ENCODE measurements at places on chromosomes 3 and 15.
A peak's percentile ranks its signal among the peaks of the same experiment; 100 is the strongest.

GRCh38 chr3:97948351-97949109 is 23.7 kb downstream of the RIOX2 start:
- no peak for DNase-seq

- DNase-seq: no peak
Measured at GRCh38 chr3:70992131-70992530, 591.4 kb downstream of the FOXP1 start.

DNA sequence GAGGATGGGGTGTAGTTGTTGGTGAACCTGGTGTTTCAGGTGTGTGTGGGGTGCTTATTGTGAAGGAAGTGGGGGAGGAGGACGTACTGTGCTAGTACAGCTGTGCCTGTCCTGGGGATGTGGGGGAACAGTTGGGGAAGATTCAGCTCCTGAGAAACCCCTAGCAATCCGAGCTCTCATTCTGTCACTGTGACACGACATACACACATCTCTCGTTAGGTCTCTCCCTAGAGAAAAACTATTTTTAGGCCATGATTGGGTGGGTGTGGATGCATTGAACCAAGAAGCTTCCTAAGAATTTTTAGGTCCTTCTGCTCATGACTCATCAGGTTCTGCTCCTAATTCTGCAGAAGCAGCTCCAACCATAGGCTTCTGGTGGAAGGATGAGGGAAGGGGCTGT is 54.3 kb downstream of the SLC30A4 start:
- no peak for DNase-seq

DNA sequence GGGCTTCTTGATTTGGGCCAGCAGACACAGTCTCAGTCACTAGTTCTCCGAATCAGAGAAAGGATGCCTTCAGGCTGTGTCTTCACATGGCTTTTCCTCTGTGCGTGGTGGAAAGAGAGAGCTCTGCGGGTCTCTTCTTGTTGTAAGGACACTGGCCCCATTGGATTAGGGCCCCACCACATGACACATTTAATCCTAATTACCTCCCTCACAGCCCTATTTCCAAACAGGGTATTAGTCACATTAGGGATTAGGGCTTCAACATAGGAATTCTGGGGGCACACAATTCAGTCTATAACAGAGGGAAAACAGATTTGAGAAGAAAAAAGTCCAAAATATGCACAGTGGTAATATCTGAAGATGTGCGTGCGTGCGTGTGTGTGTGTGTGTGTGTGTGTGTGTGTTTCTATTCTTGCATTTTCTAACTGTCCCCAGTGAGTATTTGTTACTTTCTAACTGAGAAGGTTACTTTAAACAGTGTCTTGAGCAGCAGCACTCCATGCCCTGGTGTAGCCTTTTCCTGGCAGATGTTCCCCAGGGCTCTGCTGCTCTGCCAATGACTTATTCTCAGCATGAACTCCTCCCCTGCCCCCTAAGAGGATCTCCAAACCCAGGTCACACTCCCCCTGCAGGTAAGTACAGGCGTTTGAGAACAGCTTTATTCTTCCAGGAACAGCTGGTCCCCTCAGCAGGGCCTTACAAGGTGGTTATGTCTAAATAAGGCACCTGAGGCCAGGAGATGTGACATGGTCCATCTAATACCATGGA is 72.9 kb downstream of the RPL39L start:
- no peak for DNase-seq

DNA sequence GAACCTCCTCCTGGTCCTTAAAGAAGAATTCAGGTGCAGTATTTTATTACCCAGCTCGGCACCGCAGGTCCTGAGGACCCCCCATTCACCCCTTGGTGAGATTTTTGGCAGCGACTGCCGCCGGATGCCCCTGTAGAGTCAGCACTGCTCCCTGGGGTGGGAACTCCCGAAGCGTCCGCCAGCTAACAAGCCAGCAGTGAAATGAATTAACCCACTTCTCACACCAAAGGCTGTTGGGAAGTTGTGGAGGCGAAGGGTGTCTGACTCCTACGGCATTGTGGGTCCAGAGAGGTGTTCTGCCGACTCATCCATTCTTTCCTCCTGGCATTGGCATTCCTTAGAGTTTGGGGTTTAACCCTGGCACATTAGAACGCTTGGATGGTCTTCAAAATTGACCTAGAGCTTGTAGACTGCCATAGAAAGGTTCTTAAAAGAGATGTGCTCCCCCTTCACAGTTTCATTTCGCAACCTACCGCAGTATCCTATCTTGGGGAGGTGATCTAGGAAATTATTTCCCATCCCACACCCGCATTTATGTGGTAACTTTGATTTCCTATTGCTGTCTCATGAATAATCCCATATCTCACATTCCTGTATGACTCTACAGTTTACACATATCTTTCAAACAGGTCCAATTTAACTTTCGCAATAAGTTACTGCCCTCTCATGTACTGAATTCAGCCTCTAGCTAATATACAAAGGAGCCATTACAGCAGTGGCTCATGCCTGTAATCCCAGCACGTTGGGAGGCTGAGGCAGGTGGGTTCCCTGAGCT is 879 bp upstream of the EIF5A2 start:
- no peak for DNase-seq

GRCh38 chr3:20935791-20936190 is 749.8 kb upstream of the SGO1 start:
- no peak for DNase-seq

DNA sequence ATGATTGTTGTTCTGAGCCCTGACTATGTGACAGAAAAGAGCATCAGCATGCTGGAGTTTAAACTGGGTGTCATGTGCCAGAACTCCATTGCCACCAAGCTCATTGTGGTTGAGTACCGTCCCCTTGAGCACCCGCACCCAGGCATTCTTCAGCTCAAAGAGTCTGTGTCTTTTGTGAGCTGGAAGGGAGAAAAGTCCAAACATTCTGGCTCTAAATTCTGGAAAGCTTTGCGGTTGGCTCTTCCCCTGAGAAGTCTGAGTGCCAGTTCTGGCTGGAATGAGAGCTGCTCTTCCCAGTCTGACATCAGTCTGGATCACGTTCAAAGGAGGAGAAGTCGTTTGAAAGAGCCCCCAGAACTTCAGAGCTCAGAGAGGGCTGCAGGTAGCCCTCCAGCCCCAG is 142.0 kb downstream of the IL1RAP start:
- DNase-seq: no peak

DNA sequence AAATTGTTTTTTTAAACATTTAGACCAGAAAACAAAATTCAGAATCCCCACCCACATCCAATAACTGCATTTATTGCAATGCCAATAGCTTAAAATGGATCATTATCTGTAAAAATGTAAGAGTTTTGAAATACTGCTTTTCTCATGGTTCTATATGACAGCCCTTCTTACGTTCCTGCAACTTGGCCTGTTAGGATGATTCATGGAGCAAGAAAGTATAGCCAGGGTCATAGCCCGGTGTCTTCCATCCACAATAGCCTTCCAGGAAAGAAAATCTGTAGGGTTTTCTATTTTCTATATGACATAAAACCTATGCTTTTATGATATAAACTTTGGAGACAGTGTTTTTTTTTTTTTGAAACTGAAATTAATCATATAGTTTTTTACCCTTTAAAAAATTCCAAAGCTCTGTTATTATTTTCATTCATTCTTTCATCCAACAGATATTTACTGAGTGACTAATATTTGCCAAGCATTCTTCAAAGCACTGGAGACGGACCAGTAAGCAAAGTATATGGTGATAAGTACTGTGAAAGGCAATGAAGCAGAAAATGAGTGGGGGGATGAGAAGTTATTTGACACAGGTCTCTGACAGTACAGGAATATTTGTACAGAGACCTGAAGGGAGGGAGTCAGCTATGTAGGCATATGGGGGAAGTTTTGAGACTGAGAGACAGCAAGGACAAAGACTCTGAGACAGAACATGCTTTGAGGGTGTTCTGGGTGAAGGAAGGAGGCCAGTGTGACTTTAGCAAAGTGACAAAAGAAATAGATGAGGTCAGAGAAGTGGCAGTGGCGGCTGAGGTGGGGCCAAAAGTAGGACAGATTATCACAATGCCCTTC is 29.0 kb upstream of the SLC2A2 start:
- DNase-seq: no peak

DNA sequence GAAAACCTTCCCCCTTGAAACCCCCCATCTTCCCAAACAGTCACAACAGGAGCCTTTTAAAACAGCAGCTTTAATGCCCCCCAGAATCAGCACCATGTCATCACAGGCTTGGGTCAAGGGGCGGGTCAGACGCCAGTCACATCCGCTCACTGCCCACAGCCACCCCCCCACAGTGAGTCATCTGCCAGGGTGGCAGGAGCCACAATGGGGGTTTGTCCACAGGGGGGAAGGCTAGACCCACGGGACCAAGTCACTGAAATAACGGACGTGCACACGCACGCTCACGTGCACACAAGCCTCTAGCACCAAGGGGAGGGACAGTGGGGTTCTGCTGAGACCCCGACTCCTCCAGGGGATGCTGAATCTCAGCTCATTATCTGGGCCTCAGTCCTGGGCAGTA is 441 bp upstream of the UCN2 start:
- DNase-seq: peak; percentile 21

- no peak for DNase-seq
Measured at GRCh38 chr15:59266028-59266427, 59.4 kb downstream of the LDHAL6B start.

DNA sequence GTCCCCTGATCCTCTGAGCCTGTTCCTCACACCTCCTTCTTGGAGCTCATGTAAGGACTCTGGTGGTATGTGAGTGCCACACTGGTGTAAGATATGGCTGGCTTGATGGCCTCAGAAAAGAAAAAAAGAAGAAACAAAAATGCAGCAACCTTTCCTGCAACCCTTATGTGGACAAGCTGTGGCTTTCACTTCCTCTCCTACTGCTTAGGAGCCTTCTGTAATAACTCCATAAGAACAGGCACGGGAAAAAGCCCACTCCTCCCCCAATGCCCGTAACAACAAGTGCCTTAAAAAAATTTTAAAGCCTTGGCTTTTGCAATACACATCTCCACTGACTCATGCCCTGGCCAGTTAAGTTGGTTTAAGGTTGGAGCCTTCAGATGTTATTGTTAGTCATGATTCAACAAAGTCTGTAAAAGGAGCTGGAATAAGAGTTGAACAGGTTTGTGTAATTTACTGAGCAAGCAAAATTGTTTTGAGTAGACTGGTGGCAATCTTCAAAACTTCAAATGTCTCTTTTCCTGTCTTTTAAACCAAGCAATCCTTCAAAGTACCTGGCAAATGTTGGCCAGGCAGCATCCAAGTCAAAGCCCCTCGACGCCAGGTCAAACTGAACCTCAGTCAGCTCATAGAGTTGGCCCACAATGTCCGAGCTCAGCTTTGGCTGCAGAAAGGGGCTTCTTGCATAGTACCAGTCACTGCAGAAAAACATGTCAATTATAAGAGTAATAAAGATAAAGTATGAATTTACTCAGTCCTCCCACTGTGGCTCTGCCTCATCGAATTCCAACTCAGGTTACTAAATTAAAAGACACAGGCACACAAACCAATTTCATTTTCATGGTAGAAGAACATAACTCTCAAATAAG is 22.9 kb downstream of the FYCO1 start:
- DNase-seq: no peak

DNA sequence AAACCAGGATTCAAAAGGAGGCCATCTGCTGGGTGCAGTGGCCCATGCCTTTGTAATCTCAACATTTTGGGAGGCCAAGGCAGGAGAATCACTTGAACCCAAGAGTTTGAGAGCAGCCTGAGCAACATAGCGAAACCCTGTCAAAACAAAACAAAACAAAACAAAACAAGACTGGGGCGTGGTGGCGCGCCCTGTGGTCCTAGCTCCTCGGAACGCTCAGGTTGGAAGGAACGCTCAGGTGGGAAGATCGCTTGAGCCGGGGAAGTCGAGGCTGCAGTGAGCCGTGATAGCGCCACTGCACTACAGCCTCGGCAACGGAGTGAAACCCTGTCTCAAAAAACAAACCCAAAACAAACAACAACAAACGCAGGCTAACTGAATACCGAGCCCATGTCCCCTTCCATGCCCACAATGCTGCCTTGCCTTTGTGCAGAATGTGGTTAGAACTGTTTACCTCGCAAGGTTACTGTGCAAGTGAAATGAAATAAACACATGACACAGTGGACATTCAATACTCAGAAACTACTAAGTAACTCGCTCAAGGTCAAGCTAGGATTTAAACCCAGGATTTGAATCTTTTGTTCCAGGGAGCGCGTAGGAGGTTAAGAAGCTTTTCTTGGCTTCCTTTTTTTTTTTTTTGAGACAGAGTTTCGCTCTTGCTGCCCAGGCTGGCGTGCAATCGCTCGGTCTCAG is 766 bp upstream of the EMC4 start:
- no peak for DNase-seq

DNA sequence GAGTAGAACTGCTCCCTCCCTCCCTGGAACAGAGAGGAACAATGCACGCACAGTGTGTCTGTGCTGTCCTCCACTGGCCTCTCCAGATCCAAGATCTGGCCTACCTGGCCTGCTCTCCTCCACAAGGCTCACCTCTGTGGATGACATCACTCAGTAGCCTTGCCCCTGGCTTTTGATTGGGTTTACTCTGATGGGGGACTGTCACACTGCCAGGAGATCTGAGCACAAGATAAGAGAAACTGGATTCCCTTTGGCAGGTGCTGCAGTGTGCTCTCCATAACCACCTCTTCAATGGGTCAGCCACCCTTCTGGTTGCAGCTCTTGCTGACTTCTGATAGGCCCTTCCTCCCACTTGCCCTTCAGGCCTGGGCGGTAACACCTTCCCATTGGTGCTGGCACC is 22.6 kb upstream of the ANO10 start:
- DNase-seq: no peak

DNA sequence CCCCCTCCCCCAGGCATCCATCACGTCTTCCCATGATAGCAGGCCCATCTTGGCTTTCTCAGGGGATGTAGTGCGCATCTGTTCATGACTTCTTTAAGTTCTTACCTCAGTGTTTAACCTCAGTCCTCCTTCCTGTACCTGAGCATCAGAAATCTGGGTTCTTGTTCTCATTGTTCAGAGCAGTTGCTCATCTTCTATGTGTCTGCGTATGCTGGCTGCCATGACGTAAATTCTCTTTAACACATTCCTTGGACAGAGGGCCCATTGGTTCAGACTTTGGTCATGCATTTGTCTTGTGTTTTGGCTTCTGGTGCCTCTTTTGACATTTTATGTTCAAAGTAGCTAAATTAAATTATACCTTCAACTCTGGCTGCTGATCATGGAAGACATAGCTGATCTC is 227.3 kb downstream of the CACNA2D3 start:
- DNase-seq: no peak

DNA sequence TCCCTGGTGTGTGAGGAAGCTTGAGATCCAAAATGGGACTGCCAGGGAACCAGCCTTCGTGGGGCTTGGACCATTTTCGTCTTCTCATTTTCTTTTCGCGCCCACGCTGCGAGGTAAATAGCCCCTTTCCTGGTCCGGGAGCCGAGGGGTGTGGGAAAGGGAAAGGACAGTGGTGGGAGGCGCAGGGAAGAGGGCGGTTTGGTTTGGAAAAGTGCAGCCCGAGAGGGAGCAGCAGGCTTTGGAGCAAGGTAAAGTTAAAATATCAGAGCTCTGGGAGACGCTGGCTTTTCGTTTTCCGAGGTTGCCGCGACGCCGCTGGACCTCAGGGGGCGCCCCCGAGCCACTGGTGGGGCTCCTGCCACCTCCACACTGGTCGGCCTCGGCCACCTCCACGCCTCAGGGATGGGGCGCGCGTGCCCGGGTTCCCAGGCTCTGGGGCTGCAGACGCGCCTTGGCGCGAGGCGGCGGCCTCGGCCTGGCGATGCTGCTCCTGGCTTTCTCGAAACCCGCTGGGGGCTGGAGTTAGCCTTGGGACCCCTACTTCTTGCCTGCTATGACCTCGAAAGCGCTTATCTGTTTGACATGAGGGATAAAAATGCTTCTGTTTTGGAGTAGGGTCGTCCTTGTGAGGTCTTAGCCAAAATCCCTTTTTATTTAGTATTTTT is 3.2 kb downstream of the PTPRG start:
- DNase-seq: peak; percentile 32

GRCh38 chr3:108420926-108421325 is 89.5 kb downstream of the MYH15 start:
- DNase-seq: no peak

GRCh38 chr15:81394603-81395002 is 20.6 kb upstream of the TMC3 start:
- no peak for DNase-seq
